ENCODE measurements at places on chromosomes 5 and 9. TPM values are rescaled to one million over a fixed set of nuclear protein-coding genes. Genes with fewer than 3 reads are reported as not detected.

- no peak for DNase-seq
Measured at GRCh38 chr5:131671409-131671808, 36.4 kb upstream of the RAPGEF6 start.

DNA sequence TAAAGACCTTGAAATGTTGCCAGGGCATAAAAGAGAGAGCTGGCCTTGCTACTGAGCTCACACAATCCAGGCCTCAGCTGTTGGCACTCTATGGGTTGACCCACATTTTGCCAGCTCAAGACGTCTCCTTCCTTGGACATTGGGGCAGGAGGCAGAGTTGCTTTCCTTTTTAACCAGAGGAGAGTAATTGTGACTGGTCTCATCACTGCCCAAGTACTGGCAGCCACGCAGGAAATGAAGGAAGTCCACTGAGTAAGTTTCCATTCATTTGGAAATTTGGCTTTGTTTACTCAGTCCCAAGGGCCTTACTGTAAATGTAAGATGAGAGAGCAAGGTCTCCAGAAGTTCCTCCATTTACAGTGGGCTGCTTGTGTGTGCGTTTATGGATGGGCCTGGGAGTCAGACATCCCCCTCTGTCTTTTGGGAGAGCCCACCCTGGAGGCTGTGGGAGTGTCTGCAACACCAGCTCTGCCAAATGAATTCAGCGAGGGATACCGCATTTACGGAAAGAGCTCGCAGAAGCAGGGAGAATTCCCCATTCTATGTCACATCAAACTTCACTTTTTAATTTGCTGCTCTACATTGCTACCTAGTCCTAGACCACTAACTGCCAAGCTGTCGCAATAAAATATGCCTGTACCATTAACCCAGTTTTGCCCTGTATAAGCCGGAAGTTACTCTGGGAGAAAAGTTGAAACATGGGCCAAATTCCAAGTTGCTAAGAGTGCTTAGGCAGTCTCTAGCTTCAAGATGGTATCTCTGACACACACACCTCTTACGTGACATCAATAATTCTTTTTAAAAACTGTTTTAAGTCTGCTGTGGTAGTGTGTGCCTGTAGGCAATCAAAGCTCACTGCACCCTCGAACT lies 24.5 kb upstream of the PDZD2 start:
- DNase-seq, result no peak

DNA sequence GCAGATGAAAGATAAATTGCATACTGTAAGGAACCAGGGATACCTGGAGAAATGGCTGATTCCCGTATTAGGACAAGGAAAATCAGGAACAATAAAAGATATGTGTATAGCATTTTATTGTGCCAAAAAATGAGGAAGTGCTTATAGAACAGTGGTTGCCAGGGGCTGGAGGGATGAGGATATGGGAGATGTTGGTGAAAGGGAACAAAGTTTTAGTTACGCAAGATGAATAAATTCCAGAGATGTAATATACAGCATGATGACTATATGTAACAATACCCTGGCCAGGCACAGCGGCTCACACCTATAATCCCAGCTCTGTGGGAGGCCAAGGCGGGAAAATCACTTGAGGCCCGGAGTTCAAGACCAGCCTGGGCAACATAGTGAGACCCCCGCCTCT lies 101.8 kb downstream of the CDK5RAP2 start:
- peak; percentile 43 for DNase-seq

- peak; percentile 54 for DNase-seq
Measured at GRCh38 chr5:140351609-140352334, 5.4 kb upstream of the HBEGF start.

Gene TGFBR1
- 17.1 TPM for total RNA-seq

GRCh38 chr9:34363619-34364351 lies 12.9 kb downstream of the MYORG start:
- DNase-seq, result no peak
